ENCODE measurements at places on chromosomes 11 and 22.

- H3K36me3 ChIP-seq, result no peaks in the 10 kb centered on the region
- no peak overlapping the region for H3K4me3 ChIP-seq
- H3K4me1 ChIP-seq, result no peaks in the 10 kb centered on the region
- DNase-seq, result no peak
These were observed 29.3 kb downstream of the RTN3 start for GRCh38 chr11:63710476-63711217.

- DNase-seq, result no peak
- no peaks in the 10 kb centered on the region for H3K27me3 ChIP-seq
- peaks cover 89% of the 10 kb centered on the region for H3K36me3 ChIP-seq
These were observed 31.2 kb downstream of the AMPD3 start for GRCh38 chr11:10486161-10486840.

DNA sequence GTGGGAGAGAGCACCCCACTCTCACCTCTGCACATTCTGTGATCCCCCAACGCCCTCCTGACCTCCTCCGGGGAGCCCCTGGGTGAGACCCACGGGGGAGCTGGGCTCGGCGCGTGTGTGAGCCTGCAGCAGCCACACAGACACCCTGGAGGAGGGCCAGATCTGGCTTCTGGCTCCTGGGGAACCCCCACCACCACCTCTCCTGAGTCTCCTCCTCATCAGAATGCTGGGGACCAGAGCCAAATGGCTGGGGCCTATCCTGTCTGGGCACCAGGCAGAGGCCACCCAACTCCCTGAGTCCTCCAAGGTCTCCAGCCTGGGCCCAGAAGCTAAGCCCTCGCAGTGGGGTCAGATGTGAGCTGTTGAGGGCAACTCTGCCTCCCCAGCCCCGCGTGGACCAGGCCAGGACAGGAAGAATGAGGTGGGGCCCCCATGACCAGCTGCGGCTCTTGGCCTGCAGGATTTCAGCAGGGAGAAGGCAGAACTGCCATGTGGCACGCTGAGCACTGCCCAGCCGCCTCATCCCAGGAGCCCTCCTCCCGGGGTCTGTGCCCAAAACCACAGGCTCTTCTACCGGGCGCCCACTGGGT, 5.5 kb upstream of the PIM3 start:
- H3K4me1 ChIP-seq, result peaks cover 10% of the 10 kb centered on the region
- H3K4me3 ChIP-seq, result no peak overlapping the region
- no peaks in the 10 kb centered on the region for H3K36me3 ChIP-seq
- no peaks in the 10 kb centered on the region for H3K27me3 ChIP-seq

- H3K4me1 ChIP-seq, result no peaks in the 10 kb centered on the region
- no peak overlapping the region for H3K27ac ChIP-seq
- DNase-seq, result no peak
- H3K27me3 ChIP-seq, result no peaks in the 10 kb centered on the region
These were observed 115.8 kb upstream of the IGLL5 start for GRCh38 chr22:22771696-22772377.

GRCh38 chr11:23944923-23945322, 551.9 kb upstream of the LUZP2 start:
- no peak for DNase-seq
- H3K36me3 ChIP-seq, result no peaks in the 10 kb centered on the region
- H3K4me3 ChIP-seq, result no peak overlapping the region
- no peaks in the 10 kb centered on the region for H3K27me3 ChIP-seq

DNA sequence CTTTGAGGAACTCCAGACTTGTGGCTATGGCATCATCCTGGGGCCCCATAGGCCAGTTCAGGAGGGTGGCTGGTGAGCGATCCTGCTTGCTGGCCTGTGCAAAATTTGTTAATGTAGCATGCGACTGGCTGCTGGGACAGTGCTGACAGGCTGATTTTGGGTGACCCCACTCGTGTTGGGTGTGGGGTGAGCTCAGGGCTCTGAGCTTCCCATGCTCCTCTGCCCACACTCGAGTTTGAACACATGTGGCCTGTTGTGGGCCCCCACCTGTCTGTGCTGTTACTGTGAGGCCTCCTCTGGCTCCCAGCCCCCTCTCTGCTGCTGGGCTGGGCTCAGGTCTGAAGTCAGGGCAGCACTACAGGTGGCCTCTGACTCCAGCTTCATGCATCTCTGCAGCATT, 64.4 kb upstream of the MYEOV start:
- H3K27ac ChIP-seq, result no peak overlapping the region
- H3K4me3 ChIP-seq, result no peak overlapping the region
- H3K4me1 ChIP-seq, result no peaks in the 10 kb centered on the region

DNA sequence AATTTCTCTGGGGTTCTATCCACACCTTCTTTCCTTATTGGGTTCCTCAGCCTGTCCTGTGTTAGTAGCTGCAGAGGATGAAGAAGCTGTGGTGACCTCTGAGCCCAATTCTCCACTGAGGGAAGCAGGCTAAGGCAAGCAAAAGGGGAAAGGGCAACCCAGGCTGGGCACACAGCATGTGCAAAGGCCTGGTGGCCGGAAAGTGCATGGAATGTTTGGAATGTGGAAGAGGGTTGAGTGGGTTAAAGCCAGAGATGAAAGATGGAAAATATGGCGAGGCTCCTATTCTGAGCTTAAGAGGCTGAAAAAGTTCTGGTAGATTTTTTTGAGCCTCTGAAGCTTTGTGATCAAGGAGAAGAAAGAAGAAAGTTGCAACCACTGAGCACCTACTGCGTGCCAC, 247.1 kb downstream of the MIAT start:
- no peaks in the 10 kb centered on the region for H3K4me1 ChIP-seq
- H3K27ac ChIP-seq, result no peak overlapping the region
- no peaks in the 10 kb centered on the region for H3K36me3 ChIP-seq
- no peak for DNase-seq
- H3K4me3 ChIP-seq, result no peak overlapping the region

DNA sequence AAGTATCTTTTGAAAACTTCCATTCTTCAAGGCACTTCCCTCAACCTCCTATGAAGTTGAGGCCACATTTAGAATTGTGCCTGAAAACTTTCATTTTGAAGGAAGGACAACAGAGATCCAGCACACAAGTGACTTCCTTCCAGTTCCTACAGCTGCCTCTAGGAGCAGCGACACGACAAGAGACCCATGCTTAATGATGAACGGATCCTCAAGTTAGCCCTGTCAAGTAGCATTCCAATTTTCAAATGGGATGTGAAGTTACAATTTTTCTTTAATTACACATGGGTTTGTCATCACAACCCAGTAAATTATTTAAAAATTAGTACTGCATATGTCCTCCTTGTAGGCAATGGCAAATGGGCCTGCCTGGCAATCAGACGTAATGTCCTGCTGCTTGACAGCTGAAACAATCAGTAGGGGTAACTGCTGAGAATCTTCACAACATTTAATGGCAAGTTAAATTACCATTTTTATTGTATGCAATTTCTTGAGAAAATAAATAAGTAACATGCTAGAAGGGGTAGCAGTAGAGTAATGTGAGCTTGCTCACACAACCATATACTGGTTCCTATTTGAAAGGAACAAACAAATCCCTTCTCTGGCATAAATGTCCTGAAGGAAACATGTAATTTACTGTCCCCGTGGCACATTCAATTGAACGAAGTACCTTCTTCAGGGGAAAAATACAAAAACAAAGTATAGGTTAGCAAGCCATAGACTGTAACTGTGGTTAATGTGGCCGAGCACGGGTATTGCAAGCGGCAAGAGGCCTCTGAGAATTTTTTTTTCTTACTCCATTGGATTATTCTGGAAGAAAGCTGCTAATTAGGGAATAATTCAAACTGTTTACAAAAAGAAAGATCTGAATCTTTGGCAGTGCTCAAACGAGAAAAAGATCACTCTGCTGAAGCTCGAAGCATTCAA, 288.3 kb downstream of the CADM1 start:
- no peak for DNase-seq
- no peak overlapping the region for H3K27ac ChIP-seq
- no peaks in the 10 kb centered on the region for H3K36me3 ChIP-seq
- no peaks in the 10 kb centered on the region for H3K27me3 ChIP-seq
- H3K4me3 ChIP-seq, result no peak overlapping the region

GRCh38 chr11:13776134-13776815, 107.8 kb downstream of the FAR1 start:
- no peaks in the 10 kb centered on the region for H3K4me1 ChIP-seq
- H3K36me3 ChIP-seq, result no peaks in the 10 kb centered on the region
- H3K27me3 ChIP-seq, result no peaks in the 10 kb centered on the region
- no peak overlapping the region for H3K4me3 ChIP-seq

DNA sequence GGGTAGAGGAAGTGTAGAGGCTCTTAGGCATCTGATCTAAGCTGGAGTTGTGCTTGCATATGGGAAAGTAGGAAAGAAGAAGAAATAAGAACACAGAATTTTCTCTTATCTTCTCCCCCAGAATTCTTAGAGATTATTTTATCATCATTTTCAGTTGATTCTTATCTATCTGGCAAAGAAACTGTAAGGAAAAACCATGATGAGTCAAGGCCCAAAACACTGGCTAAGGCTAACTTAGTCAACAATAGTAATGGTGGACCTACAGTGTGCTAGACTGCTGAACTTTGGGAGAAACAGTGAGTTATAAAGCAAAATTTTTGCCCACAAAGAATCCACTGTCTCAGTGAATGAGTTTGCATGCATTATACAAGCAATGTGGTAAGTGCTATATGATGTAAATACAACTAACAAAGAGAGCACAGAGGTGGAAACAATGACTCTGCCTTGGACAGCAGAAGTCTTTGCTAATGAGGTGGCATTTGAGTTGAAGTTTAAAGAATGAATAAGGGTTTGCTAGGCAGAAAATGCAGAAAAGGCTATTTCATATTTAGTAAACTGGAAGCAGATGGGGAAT, 344.5 kb upstream of the PLET1 start:
- no peaks in the 10 kb centered on the region for H3K36me3 ChIP-seq
- no peak overlapping the region for H3K27ac ChIP-seq
- H3K4me3 ChIP-seq, result no peak overlapping the region
- no peak for DNase-seq
- H3K27me3 ChIP-seq, result no peaks in the 10 kb centered on the region

Measured in T-cell (primary cell).